ENCODE measurements at places on chromosomes 1 and 21.

- no peak for DNase-seq
Observed at GRCh38 chr1:173212952-173213491, 5.9 kb upstream of the TNFSF4 start.

- DNase-seq = peak; percentile 83
Observed at GRCh38 chr1:155126556-155127104, 1.0 kb upstream of the EFNA1 start.

DNA sequence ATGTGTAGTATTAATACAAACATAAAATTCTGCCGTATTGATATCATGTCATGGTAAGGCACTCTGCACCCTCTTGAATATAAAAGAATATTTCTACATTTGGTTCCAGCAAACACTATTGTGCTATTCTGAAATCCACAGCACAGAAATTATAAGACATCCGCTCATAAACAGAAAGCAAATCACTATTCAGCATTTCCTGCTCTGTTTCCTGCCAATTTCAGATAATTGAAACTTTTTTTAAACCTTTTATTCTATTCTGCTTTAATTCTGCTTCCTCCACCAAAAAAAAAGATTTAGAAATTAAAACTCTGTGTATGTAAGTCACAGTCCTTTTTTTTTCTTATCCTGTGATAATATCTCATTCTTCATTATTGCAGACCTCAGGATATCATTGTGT, 39.6 kb upstream of the PLEKHO1 start:
- no peak for DNase-seq

GRCh38 chr1:44316231-44316759, 38.8 kb downstream of the ERI3 start:
- no peak for DNase-seq

- no peak for DNase-seq
Observed at GRCh38 chr1:201772178-201772577, 56.8 kb upstream of the IPO9 start.

DNA sequence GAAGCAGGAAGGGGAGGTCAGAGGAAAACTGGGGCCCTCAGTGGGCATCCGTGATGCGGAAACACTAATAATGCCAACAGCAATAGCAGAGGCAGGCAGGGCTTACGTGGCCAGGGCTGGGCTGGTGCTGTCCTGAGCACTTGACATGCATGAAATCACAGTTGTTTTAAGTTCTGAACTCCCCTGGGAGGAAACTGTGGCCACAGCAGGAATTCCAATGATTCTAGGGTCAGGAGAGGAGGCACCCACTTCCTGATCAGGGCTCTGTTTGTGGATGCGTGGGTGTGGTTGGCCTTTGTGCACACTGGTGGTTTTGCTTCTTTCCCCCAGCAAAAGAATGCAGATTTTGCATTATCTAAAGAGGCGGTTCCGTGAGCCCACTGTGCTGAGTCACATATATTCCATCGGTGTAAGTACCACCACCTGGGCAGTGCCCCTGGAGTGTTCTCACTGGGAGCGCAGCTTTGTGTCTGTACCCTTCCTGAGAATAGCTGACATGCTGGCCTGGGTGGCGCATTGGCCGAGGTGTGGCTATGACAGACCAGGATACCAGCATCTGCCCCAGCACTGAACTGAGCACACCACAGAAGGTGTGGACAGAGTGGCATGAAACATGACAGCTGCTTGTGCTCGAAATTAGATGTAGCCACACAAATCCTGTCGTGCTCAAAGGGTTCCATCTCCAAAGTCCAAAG, 71.0 kb downstream of the PDE9A start:
- no peak for DNase-seq

- no peak for DNase-seq
Observed at GRCh38 chr1:155223047-155223446, 14.6 kb downstream of the MTX1 start.

GRCh38 chr1:28328228-28328648, 602 bp upstream of the MED18 start:
- DNase-seq = no peak

- no peak for DNase-seq
Observed at GRCh38 chr1:99650773-99651437, 5.0 kb downstream of the PALMD start.

- DNase-seq = no peak
Observed at GRCh38 chr1:204697893-204698292, 12.4 kb upstream of the LRRN2 start.

DNA sequence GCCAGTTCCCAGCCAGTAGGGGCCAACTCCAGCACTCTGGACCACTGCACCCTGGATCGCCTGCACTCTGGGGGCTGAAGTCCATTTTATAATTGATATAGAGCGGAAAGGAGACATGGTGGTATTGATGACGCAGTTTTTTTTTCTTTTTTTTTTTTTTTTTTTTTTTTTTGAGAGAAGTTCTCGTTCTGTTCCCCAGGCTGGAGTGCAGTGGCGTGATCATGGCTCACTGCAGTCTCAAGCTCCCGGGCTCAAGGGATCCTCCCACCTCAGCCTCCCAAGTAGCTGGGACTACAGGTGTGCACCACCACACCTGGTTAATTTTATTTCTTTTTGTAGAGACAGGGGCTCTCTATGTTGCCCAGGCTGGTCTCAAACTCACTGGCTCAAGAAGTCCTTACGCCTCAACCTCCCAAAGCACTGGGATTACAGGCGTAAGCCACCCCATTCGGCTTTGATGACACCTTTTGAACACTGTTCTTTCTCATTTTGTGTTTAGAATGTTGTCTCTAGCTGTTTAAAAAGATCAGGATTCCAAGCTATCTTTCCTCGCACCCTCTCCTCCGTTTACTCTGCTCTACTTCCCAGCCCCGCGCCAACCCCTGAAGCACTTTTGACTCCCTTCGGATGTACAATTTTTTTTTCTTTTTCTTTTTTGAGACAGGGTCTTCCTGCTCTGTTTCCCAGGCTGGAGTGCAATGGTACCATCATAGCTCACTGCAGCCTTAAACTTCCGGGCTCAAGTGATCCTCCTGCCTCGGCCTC, 960 bp downstream of the MX2 start:
- DNase-seq = no peak

GRCh38 chr1:71086331-71086730, 5.5 kb upstream of the ZRANB2 start:
- no peak for DNase-seq

- no peak for DNase-seq
Observed at GRCh38 chr21:9780441-9780937, 740.9 kb upstream of the TPTE start.

DNA sequence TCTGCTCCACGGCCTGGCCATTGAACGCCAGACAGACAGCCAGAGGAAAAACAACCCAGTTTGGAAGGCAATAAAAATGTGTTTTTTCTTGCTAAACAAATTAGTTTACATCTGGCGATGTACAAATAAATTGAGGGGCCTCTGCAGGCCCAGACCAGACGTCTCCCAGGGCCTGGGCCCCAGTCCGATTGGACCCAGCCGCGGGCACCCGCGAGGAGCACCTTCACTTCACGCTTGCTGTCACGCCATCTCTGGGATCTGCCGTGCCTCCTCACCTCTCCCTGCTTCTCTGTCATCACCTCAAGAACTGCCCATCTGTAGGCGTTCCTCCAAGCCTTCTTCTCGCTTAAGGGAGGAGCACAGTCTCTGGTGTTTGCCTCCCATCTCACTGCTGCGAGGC, 61.5 kb downstream of the GLIS1 start:
- DNase-seq = no peak

DNA sequence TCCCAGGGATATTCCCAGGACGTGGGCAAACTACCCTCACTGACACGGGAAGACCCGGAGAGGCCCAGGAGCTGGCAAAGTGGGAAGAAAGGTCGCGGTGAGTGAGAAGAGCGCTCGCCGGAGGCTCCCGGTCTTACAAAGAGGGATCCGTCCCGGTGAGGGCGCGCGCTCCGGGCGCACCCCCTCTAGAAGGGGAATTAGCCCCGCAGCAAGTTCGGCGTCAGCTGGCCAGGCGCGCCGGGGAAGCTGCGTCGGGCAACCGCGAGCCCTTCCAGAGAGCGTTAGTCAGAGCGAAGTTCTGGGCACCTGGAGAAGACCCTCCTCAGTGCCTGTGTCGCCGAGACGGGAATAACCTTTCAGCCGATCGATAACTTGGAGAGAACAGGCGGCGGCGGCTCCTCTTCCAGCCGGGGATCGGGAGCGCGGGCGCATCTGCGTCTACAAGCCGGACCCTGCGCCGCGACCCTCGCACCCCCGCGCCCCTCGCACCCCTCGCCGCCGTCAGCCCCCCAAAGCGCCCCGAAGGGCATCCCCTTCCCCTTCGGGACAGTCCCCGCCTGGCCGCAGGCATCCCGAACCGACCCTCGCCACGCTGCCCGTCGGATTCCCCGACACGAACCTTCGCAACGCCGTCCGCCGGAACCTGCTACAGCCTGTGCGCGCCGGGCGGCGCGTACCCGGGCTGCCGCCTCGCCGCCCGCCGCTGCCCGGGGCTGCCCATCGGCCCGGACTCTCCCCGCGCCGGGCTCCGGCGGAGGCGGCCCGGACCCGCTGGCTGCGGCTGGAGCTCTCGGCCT, 485 bp downstream of the SIPA1L2 start:
- DNase-seq = no peak

DNA sequence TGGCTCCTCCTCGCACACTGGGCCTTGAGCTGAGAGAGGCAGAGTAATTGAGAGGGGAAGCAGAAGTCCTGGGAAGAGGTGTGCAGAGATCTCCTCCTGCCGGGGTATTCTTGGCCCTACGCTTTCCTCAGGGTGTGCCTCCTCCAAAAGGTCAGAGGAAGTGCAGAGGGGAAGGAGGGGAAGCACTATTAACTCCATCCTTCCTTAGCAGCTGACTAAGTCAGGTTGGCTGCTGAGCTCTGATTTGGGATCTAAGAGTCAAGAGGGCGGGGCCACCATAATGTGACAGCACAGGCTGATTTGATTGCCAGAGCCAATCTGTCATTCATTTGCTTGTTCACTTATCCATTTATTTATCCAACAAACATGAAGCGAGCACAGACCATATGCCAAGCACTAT, 12.3 kb downstream of the ATP2B4 start:
- DNase-seq = peak; percentile 88

- no peak for DNase-seq
Observed at GRCh38 chr1:218284377-218284916, 646 bp upstream of the RRP15 start.

- DNase-seq = peak; percentile 23
Observed at GRCh38 chr1:56578138-56578962, 1.0 kb downstream of the PLPP3 start.

- DNase-seq = no peak
Observed at GRCh38 chr1:109501644-109502363, 7.7 kb downstream of the AMIGO1 start.

DNA sequence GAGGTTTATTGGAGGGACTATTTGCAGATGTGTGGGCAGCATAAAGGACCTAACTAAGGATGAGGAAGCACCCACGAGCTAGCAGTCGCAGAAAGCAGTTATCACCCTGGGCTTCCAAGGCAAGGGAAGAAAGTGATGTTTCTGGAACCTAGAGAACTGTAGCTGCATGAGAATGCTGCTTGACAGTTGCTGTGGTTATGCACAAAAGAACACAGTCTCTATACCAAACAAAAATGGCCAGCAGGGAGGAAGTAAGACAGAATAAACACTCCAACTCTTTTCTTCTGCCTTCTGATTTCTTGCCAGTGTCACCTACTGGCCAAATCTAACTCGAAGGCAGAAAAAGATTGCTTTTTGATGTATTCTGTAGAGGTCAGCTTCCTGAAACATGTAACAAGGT, 190.2 kb downstream of the RASAL2 start:
- no peak for DNase-seq

DNA sequence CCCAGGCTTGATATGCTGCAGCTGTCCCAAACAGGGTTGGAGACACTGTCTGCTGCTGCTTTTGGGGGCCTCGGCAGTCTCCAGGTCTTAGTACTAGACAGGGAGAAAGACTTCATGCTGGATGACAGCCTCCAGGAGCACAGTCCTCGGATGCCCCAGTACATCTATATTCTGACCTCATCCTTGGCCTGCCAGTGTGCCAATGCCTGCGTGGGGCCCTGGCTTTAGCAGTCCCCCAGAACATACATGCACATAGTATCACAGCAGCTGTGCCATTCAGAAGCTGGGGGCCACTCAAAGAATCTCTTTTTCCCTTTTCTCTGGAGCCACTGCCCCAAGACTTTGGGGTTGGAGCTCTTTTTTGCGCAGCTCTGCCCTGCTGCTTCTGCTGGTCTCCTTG, 4.4 kb upstream of the ZSCAN20 start:
- DNase-seq = no peak

DNA sequence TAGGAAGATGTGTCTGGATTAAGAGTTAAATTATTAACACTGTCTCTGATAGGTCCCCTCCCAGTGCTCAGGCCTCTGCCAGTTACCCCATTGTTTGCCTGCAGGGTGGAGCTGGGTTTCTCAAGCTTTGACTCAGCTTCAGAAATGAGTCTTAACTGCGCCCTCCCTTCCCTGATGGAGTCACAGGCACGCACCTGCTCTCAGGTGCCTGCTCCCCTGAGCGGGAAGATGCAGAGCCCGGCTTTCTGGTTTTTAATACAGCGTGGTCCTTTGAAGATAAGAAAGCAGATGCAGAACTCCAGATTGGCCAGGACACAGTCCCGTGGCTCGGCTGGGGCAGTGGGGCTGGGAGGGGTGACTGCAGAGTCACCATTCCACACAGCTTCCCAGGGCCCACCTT, 3.2 kb upstream of the SPRR4 start:
- no peak for DNase-seq

DNA sequence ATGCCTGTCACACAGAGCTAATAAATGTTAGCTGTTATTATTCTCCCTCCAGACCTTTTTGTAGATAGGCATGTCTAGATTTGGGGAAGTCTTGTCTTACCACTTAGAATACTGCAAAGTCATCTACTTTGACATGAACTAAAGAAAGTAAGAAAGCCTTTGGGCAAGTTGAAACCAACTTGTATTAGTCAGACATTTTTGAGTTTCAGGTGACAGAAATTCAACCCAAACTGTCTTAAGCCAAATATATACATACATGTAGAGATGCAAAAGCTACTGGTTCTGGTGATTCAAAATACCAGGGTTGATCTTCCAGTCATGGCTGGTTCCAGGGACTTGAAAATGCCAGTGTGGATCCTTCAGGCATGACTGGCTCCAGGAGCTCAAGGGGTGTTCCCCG, 276.8 kb upstream of the TMEM51 start:
- no peak for DNase-seq

GRCh38 chr1:61233121-61233660, 150.8 kb downstream of the NFIA start:
- DNase-seq = no peak

GRCh38 chr1:10555635-10556429, 81.1 kb downstream of the PEX14 start:
- DNase-seq = no peak

- DNase-seq = no peak
Observed at GRCh38 chr1:157325220-157325619, 187.0 kb upstream of the ETV3 start.

DNA sequence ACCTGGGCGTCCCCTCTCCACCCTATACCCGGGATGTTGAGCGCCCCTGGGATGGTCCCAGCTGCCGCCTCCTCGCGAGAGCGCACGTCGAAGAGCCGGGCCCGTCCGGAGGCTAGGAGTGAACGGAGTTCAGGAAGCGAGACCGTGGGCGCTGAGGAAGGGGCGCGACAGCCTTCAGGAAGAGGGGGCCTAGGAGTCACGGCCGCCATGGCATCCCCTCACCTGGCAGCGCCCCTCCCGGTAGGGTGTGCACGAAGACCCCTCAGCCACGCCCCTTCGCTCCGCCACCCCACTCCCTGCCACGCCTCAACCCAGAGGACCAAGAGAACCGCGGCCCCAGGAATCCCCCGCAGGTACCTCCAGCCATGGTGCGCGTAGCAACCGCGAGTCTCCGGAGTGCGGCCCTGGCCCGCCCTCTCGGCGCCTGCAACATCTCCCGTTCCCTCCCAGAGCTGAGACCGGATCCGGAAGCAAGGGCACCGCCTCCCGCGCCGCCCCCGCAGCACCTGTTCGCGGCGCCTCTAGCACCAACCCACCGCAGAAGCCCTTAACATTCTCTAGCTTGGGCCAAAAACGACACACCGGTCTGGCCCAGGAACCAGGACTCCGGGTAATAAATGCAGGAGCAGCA, at the start of gene TSTD1:
TSTD1 (minus strand) TSS at position 442 of the 631 bp plus-strand sequence; CDS start at position 367, 75 bp downstream.
- no peak for DNase-seq

Measured in NCI-H1694 (cell line).